ENCODE measurements at places on chromosomes 1 and 21. TPM values are rescaled to one million over a fixed set of nuclear protein-coding genes. Genes with fewer than 3 reads are reported as not detected.
A peak's percentile ranks its signal among the peaks of the same experiment; 100 is the strongest.

- DNase-seq, result no peak
These were observed 57.9 kb upstream of the KANK4 start for GRCh38 chr1:62377043-62377562.

DNA sequence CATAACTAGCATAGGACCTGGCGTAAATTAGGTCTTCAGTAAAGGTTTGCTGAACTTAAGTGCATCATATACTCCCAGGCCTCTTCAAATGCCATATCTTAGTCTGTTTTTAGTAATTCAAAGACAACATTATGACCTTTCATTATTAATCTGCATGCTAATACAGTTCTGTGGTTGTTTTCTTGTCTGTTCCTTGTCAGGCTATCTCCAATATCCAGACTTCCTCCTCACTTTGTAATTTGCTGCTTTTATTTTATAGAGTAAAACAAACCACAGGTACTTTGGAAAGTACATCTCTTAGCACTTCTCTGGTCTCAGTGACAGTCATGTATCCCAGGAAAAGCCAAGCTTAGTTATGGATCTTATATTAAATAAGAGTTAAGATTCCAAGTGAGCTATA is 65.1 kb upstream of the BMP8A start:
- DNase-seq, result no peak

- no peak for DNase-seq
These were observed 223.4 kb upstream of the FMN2 start for GRCh38 chr1:239868058-239868832.

SPRR1B gene
- not detected for total RNA-seq

MMP23B gene
- total RNA-seq, result 249 TPM

DNA sequence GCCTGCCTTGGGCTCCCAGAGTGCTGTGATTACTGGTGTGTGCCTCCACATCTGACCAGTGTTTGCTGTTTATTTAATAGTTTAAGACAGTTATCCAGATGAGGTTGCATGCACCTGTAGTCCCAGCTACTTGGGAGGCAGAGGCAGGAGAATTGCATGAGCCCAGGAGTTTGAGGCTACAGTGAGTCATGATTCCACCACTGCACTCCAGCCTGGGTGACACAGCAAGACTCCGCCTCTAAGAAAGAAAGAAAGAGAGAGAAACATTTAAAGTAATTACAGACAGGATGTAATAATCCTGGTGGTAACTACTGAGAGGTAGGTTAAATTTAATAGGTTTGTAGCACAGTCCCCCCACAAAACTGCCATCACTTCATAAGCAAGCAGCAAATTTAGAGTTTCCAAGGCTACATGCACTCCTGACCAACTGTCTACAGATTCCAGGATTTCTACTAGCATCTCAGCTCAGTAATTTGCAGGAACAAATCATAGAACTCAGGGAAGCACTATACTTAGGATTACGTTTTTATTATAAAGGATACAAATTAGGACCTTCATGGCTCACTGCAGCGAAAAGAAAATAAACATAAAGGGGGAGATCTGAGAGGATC is 89.6 kb downstream of the PKN2 start:
- no peak for DNase-seq

SPOCD1 gene
- total RNA-seq, result 4.1 TPM

- no peak for DNase-seq
These were observed 61.8 kb upstream of the GRHL3 start for GRCh38 chr1:24257373-24257772.

GRCh38 chr1:150127868-150128267 is 21.8 kb upstream of the PLEKHO1 start:
- no peak for DNase-seq

GRCh38 chr1:91608876-91609275 is 108.2 kb downstream of the CDC7 start:
- DNase-seq, result no peak

GRCh38 chr1:17281775-17282181 is 26.2 kb upstream of the PADI4 start:
- DNase-seq, result no peak

ERICH3 gene
- 2.4 TPM for total RNA-seq

CD1B gene
- 1.2 TPM for total RNA-seq

- no peak for DNase-seq
These were observed 69.8 kb upstream of the TRABD2B start for GRCh38 chr1:48066936-48067335.

- no peak for DNase-seq
These were observed 293.9 kb upstream of the PROX1 start for GRCh38 chr1:213693864-213694263.

DNA sequence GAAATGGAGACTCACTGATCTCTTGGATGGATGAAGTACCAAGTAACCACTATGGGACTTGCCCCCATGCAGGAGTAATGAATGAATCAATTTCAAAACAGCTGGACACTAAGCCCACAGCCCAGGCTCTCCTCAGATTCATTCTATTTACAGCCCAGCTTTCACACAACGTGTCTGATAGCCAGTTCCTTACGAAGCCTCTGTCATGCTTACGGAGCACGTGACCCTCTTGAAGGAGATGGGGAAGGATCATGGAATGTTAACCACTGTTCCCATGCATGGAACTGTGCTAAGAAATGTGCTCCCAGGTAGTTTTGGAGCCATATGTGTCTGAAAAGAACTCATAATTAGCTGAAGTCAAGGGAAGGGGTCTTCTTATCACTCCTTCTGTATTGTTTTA is 124.1 kb downstream of the KIF26B start:
- peak; percentile 69 for DNase-seq

- no peak for DNase-seq
These were observed 23.4 kb downstream of the CSF1 start for GRCh38 chr1:109933856-109934711.

DNA sequence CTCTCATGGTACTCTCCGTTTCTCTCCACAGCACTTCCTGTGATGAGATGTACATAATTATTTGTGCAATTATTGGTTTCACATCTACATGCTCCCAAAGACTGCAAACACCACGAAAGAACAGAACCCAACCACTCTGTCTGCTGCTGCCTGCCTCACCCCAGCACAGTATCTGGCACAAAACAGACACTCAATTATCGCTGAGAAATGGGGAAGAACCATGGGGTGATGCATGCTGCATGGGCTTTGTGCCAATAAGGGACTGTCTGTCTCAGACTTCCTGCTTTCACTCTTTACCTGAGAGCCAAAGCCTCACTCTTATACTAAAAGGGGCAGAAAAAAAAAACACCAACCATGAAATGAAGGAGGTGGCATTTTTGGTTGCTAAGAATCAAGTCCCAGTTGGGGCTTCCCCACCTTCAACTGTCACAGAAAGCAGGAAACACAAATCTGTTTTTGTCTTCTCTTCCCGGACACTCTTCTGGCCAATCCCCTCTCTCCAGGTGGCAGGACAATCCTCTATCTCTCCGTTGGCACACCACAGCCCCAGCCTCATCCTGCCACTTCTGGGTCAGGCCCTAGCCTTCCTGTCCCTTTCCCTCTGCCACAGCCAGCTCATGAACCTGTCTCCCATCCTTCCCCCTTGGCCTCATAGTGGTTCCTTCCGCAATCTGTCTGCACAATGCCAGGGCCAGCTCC is 82.0 kb downstream of the TGFBR3 start:
- DNase-seq, result no peak

MTR gene
- total RNA-seq, result 55.6 TPM

GRCh38 chr1:43974443-43975248 is at the start of gene ATP6V0B:
Gene ATP6V0B, plus strand, starts transcription at chr1:43974960. Its CDS starts 81 bp downstream, at chr1:43975041.
- peak; percentile 97 for DNase-seq

GRCh38 chr1:5250336-5250735 is 595.9 kb downstream of the AJAP1 start:
- DNase-seq, result no peak

DNA sequence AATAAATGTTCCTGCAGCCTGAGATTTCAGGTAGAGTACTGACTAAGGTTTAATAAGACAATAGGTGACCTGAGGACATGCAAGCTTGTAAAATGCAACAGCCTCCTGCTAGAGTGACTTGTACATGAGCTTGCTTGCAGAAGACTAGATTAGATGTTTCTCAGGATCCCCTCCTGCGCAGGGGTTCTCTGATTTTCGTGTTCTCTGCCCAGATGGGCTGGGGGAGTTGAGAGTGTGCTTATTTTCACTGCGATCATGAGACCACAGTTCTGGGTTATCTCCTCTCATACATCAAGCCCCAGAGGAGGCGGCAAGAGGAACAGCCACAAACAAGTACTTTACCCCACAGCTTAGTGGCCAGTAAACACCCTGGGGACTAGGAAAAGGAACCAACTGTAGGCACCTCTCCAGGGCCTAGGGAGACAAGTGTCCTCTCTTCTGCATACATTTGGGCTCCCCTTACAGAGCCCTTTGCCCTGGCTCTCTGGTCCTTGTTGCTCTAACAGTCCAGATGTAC is 8.0 kb downstream of the TMEM81 start:
- no peak for DNase-seq

- DNase-seq, result peak; percentile 80
These were observed 33.1 kb upstream of the NFASC start for GRCh38 chr1:204837440-204838084.

- no peak for DNase-seq
These were observed 124.5 kb downstream of the CACHD1 start for GRCh38 chr1:64594446-64594845.

SEMA4A gene
- 11.8 TPM for total RNA-seq

DNA sequence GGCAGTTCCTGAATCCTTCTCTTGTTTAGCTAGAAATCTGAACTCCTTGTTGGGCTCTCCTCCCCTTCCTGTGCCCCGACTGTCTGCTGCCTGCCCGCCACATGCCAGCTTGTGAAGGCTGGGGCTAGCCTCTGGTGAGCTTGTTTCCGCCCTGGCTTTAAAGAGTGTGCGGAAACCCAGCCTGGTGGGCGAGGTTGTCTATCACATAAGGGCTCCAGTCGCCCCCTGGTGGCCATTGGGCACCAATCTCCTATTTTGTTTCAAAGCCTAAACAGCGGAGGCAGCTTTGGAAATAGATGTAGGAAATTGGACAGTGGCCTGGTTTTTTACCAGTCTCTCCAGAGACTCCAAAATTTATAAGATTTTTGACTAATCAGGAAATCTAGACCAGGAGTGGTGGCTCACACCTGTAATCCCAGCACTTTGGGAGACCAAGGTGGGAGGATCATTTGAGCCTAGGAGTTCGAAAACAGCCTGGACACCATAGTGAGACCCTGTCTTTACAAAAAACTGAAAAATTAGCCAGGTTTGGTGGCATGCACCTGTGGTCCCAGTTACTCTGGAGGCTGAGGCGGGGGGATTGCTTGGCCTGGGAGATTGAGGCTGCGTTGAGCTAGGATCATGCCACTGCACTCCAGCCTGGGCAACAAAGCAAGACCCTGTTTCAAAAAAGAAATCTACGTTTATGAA is 9.8 kb downstream of the ATP8B2 start:
- peak; percentile 85 for DNase-seq

- DNase-seq, result no peak
These were observed 5.5 kb upstream of the TMEM54 start for GRCh38 chr1:32906654-32907053.

GRCh38 chr1:236155841-236156503 is 13.6 kb downstream of the GPR137B start:
- no peak for DNase-seq

GRCh38 chr1:106621853-106622252 is 434.6 kb upstream of the PRMT6 start:
- DNase-seq, result no peak

DNA sequence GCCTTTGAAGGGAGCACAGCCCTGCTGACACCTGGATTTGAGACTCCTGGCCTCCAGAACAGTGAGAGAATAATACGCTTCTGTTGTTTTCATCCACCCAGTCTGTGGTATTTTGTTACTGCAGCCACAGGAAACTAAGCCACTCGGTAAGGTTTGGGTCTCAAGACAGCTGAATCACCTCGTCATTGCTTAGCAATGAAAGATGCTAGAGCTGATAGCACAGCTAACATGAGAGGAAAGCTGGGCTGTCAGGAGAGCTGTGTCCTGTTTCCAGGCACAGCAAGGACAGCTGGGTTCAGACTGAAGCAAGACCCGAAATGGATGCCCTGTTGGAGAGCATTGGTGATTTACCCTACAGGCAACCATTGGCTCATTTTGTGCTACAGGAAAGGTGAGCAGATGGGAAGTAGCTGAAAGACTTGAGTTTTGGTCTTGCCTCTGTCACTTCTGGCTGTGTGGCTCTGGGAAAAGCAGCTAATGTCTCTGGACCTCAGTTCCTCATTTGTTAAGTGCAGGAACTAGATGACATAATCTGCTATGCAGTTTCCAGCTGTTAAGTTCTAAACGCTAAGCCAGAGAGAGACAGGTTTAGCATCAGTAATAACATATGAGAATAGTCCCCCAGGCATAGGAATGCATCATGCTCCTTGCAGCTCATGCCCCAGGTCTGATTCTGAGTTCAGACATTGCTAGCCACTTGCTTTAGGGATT is 58.0 kb downstream of the CLIC6 start:
- DNase-seq, result no peak

GSTM3 gene
- 82.6 TPM for total RNA-seq

ASPM gene
- 12.3 TPM for total RNA-seq

DNA sequence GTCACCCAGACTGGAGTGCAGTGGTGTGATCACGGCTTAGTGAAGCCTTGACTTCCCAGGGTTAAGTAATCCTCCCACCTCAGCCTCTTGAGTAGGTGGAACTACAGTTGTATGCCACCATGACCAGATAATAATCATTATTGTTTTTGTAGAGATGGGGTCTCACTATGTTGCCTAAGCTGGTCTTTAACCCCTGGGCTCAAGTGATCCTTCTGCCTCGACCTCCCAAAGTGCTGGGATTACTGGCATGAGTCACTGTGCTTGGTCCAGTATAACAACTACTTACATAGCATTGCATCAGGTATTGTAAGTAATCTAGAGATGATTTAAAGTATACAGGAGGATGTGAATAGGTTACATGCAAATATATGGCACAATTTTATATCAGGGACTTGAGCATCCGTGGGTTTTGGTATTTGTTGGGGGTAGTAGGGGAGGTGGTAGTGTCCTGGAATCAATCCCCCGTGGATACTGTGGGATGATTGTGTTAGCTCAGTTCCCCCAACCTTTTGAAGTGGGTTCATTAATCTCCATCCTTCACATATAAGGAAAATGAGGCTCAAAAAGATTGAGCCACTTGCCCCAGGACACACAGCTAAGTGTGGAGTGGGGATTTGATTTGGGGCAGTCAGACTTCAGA is 61.4 kb upstream of the CNIH3 start:
- DNase-seq, result no peak

DNA sequence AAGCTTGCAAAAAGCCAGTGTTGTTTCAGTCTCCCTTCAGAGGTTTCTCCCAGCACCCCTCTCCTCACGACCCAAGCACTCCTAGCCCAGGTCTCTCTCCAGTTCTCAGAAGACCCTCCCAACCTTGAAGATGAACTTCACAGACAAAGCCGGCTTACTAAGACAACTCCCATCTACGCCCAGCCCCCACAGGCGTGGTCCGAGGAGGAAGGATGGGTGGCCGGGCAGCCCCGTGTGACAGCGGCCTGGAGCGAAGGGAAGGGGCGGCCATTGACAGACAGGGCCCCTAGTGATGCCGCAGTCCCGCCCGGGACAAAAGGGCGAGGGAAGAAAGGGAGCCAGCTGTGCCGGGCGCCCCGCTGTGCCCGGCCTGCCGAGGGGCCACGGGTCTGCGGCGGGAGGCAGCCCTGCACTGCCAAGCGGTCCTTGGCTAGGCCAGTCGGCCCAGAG is 6.9 kb downstream of the PAX7 start:
- DNase-seq, result no peak

GRCh38 chr1:184197831-184198230 is 146.3 kb downstream of the TSEN15 start:
- no peak for DNase-seq
